Vagina (tissue), 2 donors: ENCODE measurements at places on chromosomes 4 and X.

DNA sequence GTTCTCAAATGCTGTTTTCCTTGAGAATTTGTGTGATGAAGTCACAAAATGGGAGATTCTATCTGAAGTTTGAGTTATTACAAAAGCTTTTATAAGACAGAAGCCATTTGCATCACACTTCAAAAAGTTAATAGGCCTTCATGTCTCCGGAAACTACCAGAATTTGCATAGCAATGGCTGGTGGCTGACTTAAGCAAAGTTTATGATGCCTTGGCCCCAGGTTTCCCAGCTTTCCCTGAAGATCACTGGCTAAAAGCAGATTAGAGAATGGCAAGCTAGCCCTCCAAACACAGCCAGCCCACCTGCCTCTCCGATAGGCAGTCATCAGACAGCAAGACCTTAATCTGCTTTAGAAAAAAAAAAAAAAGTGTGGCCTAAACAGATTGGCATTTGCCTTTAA, 197.8 kb downstream of the HS3ST1 start:
- DNase-seq = no peak

DNA sequence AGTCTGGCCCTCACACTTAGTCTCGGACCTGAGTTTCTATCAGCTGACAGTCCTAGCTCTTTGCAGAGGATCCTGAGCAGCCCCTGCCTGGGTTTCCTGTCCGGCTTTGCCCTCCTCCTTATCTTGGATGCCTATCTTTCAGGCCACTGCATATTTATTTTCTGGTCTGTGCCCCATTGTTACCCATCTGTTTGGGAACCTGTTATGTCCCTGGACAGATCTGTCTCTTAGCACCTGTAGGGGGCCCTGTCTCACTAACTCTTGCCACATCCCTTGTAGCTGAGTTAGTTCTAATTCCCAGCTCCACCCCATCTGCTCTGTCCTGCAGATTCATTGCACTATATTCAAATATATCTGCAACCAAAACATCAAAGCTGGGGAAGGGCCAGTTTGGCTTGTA, 514.9 kb upstream of the LCORL start:
- no peak for DNase-seq

DNA sequence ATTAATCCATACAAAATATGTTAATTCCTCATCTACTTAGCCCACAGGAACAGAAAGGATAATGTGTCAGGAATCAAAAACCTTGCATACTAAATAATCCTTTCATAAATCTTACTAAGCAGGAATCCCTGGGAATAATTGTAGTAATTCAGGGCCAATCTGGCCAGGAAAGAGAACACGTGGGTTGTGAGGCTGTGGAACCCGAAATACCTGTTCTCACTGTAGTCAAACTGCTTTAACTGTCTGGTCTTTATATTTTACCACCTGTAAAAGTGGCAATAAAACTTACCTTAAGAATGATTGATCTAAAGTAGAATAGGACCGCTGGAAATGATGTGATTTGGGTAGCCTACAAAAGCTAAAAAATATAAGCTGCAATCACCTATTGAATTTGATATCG, 1620.9 kb downstream of the STIM2 start:
- no peak for DNase-seq

GRCh38 chr4:180377741-180378140, 1865.5 kb upstream of the TENM3 start:
- no peak for DNase-seq

- DNase-seq = no peak
Measured at GRCh38 chrX:24464498-24464835, 619 bp upstream of the PDK3 start.

DNA sequence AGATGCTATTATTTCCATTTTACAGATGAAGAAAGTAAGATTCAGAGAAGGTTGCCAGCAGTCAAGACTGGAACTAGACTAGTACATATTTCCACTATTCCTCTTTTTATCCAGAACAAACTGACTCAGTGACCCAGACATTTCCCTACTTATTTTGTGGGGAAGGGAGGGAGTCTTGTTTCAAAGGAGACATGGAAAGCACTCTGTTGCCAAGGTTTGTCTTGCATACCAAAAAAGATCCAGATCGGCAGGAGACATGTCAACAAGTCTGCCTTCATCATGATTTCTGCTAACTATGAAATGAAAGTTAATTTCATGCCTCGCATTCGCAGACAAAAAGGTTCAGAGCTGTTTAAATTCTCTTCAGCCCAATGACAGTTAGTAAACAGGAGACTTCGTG, 328.3 kb downstream of the DHX15 start:
- DNase-seq = no peak

GRCh38 chr4:40912460-40913184, 162.9 kb downstream of the NSUN7 start:
- no peak for DNase-seq

DNA sequence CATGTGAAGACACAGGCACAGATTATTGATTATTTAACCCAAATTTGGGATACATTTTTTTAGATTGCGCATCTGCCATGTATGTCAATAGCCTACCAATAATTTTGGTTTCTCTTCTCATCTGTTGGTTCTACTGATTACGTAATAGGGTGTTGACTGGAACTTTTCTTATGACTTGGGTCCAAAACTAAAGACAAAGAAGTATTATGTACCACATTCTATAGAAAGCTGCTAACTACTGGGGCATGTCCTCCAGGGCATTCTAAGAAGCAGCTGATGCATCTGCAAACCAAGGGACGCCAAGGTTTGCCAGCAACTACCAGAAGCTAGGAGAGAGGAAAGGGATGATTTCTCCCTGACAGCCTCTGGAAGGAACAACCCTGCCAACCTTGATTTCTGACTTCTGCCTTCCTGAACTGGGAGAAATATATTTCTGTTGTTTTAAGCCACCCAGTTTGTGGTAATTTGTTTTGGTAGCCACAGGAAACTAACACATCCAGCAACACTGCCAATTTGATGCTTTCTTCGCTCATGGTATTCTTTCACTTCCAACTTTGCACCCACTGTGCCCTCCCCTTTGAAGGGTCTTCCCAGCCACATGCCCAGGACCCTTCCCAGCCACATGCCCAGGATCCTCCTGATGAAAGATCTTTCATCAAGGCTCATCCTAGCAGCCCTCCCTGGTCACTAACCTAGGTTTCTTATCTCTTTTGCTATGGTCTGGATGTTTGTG, 15.9 kb upstream of the TLR1 start:
- no peak for DNase-seq

DNA sequence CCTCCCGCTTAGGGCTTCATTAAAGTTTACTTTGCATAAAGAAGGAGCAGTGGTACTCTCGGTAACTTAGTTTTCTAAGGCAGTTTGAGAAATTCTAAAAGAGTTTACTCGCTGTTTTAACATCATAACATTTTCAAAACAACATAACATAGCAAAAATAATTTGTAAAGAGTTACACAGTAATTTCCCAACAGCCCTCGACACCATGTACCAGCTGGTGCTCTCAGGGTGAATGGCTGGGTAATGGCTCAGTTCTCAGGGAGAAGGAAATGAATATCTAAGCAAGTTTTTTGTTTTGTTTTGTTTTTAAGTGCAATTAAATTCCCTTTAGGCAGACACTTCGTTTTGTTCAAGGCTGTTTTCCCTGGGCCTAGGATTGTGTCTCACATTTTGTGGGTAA, 435.3 kb downstream of the C4orf33 start:
- DNase-seq = no peak

GRCh38 chr4:8615366-8615765, 22.8 kb downstream of the CPZ start:
- no peak for DNase-seq

- DNase-seq = no peak
Measured at GRCh38 chr4:176882206-176882605, 89.5 kb upstream of the VEGFC start.

- no peak for DNase-seq
Measured at GRCh38 chr4:1323635-1324442, 23.2 kb upstream of the UVSSA start.

GRCh38 chr4:687971-688853, 739 bp downstream of the SLC49A3 start:
- DNase-seq = no peak

- no peak for DNase-seq
Measured at GRCh38 chrX:38220024-38220414, 652 bp downstream of the SRPX start.

DNA sequence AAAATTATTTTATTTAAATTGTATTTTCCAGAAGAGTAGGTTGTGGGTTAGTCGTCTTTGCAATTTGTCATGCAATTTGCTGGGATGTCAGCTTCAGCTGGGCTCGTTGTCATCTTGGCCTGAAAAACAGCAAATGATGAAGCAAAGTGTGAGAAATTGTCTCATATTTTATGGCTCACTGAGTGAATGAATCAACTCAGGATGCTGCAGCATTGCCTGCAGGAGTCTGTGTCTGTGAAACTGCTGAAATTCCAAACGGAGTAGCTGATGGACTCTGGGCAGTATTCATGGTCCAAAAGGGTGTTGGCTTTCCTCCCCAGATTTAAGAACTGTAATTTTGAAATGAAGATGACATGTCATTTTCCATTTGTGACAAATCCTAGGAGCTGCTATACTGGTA, 37.2 kb downstream of the CXCL8 start:
- DNase-seq = no peak

DNA sequence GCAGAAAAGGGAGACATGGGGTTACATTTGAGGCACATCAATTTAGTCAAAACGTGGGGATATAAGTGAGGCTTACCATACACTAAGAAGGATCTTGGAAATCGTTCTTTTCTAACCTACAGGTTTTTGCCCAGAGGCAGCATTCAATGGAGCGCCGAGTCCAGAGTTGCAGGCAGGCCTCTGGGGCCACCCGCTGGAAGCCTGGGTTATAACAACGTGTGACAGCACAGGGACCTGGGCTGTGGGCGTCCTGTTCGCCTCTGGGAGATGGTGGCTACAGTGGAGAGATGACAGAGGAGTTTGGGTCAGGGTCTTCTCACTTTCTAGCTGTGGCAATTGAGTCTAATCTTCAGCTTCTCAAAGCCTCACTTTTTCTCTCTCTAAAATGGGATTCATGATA, 53.9 kb downstream of the ENPP6 start:
- no peak for DNase-seq

GRCh38 chrX:13750812-13751211, 16.3 kb downstream of the OFD1 start:
- no peak for DNase-seq

- DNase-seq = no peak
Measured at GRCh38 chr4:21517126-21517859, 431.3 kb downstream of the KCNIP4 start.

DNA sequence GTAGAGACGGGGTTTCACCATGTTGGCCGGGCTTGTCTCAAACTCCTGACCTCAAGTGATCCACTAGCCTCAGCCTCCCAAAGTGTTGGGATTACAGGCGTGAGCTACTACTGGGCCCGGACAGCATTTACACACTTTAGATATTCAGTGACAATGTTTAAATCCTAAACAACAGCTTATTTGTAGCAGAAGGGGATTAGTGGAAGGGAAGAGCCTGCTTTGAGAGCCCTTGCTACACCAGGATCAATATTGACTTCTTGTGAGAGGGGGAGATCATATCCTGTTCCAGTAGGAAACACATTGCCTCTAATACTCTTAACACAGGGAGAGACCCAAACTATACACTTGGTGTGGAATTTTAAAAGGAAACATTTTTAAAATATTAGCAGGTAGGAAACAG, 7.1 kb downstream of the MGST2 start:
- no peak for DNase-seq

- no peak for DNase-seq
Measured at GRCh38 chr4:173835903-173836302, 305.9 kb upstream of the HAND2 start.

DNA sequence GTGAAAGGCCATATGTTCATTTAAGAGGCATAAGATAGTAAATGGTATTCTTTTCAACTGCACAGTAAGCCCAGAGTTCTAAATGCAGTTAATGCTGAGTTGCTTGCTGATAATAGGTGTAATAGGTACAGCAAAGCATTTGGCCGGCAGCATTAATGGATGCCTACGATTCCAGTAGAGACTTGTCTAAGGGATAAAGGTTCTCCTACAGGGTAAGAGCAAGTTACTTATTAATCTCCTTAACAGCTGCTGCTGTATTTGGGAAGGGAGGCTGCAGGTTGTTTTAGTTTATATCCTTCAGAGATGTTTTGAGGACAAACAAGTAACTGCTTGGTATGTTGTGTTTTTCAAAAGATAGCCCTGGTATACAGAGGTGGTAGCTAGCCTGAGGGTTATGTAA, 16.8 kb downstream of the TSPAN7 start:
- DNase-seq = no peak

- no peak for DNase-seq
Measured at GRCh38 chr4:47686294-47686872, 151.5 kb downstream of the CORIN start.

DNA sequence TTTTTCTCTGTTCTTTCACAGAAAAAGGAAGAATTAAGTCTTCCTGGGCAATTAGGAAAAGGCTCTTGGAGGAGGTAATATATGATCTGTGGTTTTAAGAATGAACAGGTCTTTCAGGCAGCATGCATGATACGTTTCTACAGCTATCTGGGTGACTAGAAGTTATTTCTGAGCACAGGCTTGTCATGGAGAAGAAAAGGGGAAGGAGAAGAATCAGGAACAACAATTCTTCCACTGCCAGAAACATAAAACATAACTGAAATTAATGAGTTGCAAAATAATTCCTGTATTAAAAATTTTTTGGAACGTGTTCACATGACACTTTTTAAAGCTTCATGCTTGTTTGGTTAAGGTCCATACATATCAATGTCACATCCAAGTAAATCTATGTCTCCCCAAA, 17.7 kb upstream of the STIM2 start:
- DNase-seq = no peak

DNA sequence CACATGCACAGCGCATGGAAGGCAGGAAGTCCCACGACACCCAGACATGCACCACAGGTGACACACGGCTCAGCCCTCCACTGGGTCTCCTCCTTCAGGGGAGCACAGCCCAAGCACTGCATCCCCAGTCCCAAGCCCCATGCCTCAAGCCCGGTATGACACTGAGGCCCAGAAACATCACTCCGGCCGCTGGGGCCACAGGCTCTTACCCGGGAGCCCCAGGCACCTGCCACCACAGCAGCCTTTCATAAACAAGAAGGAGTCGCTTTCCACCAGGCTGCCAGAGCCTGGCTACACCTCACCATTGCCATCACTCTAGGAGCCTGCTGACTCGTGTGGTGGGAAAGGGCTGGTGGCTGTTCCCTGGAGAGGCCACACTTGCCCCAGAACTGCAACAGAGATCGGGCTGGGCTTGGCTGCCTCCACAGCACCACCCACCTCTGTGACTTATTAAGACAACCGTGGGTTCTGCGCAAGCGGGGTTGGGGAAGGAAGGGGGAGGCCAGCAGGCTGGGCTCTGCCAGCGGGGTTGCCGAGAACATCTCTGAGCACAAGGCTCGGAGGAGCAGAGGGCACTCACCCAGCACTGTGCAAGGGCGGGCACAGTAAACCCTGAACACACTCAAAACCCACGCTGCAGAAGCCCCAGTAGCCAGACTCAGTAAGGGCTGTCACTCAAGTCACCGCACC, 4.5 kb downstream of the HAUS7 start:
- DNase-seq = no peak
